ENCODE measurements at places on chromosomes 5 and 9.

- no peak for DNase-seq
Observed at GRCh38 chr5:103260951-103261350, 2.4 kb downstream of the MACIR start.

- no peak for DNase-seq
Observed at GRCh38 chr9:111627260-111627963, 3.7 kb upstream of the DNAJC25 start.

GRCh38 chr5:15558240-15558639 is 58.3 kb downstream of the FBXL7 start:
- no peak for DNase-seq

GRCh38 chr9:84258371-84258770 is 82.2 kb downstream of the SLC28A3 start:
- no peak for DNase-seq

- DNase-seq = no peak
Observed at GRCh38 chr9:113538701-113539430, 75.3 kb downstream of the RGS3 start.
